Ammon's horn (tissue), 1 donor: ENCODE measurements at places on chromosomes 1 and 21.
A peak's percentile ranks its signal among the peaks of the same experiment; 100 is the strongest.

- DNase-seq = no peak
Observed at GRCh38 chr1:2439369-2439768, 27.0 kb upstream of the PEX10 start.

- DNase-seq = no peak
Observed at GRCh38 chr1:3651026-3651929, 1.0 kb upstream of the TP73 start.

- no peak for DNase-seq
Observed at GRCh38 chr1:53409695-53410094, 49.5 kb upstream of the DMRTB1 start.

DNA sequence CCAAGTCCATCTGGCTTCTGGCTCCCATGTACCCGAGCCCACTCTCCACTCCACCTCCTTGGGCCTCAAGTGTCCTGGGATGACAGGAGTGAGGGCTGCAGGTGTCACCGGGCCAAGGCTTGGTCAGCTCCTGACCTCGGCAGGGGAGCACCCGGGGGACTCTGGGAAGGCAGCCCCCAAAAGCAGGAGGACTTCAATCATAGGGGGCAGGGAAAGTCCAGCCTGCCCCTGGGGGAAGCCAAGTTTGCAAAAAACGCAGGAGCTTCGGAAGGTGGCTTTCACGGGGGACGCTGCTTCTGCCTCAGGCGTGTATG, 56.8 kb downstream of the KCNAB2 start:
- DNase-seq = no peak

- DNase-seq = peak; percentile 90
Observed at GRCh38 chr1:36150296-36151133, 1.2 kb upstream of the TRAPPC3 start.

- DNase-seq = no peak
Observed at GRCh38 chr1:96361271-96361856, 360.2 kb upstream of the PTBP2 start.

DNA sequence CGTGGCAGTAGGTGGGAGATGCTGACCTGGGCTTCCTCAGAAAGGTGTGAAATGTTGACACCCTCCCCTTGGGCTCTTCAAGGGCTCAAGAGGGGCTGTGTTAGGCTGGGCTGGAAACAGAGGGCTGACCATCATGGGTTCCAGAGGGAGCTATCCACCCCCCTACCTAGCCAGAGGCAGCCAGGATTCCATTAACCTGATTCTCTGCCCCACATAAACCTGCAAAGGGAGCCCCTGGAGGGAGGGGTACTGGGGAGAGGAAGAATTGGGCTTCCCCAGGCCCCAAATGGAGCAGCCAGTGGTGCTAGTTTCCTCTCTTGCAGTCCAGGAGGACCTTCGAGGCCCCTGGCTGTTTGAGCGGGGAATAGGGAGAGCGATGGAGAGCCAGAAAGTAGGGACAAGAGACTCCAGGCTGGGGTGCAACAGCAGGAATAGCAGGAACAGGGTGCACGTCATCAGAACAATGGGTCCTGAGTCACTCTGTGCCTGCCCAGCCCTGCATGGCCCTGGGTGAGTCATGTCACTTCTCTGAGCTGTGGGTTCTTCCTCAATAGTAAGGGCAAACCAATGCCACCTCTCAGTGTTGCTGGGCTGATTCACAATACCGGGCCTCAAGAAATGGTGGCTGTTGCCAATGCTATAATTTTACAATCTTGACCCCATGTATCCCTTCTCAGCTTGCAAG, 121.2 kb downstream of the EPHB2 start:
- no peak for DNase-seq

GRCh38 chr1:4561205-4561604, 93.2 kb upstream of the AJAP1 start:
- no peak for DNase-seq

DNA sequence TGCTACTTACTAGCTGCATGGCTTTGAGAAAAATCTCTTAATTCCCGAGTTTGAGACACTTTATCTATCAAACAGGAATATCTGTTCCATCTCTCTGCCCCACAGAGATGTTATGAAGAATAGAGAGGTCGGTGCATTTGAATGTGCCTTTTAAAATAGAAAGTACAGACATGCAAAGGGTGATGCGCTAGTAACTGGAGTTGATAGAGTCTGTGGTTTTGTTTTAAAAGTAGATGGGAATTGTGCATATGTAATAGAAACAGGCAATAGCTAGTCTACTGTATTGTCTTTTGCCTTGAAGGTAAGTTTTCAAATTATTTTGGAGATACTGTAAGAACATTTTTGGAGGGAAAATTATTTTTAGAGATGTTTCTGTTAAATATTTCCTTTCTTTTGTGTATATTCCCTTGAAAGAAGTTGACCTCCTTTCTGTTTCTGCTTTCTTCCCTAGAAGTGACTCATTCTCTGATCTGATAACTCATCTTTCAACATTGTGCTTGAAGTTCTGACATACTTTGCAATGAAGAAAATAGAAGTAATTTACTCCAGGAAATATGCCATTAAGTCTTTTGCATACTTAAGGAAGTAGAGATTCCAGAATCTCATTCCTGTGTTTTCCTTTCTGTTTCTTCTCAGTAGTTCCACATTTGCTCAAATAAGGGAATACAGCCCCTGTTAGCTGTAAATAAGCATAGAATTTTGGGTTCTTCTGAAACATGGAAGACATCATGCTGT, 151.6 kb downstream of the SDCCAG8 start:
- DNase-seq = no peak
